ENCODE measurements at places on chromosomes 4 and X.

DNA sequence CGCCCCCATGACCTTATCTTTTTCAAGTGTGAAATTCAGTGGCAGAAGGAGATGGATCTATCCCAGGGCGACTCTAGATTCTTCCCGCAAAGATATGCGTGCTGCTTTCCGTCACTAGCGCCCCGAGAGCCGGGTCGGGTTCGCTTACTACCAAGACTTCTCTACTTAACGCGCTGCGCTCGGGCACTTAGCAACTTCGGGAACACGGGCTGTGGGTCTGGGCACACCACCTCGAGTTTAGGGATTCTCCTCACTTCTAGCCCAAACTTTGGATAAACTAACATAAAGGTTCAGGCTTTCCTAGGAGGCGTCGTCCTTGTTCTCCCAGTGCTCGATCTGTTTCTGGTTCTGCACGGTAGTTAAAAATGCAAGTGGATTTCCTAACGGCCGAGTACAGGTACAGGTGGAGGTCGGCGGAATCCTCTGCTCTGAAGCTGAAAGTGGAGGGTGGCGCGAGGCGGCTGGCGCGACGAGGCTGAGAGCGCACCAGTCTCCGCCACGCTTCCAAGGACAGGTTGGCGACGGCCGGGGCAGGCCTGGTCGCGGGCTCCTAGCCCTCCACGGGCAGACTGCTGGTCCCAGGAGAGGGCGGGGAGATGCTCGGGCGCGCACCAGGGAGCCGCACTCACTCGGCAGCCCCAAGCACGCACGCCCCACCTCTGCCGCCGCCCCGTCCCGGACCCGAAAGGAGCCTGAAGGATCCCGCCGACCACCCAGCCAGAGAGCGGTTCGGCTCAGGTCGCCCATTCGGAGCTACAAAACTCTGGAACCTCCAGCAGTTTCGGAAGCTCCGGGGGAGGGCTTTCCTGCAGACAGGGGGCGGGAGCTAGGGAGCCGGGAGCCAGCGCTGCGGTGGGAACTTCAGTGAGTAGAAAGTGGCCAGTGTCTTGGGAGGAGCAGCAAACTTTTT is 100.8 kb upstream of the TENM3 start:
- no peak for DNase-seq

DNA sequence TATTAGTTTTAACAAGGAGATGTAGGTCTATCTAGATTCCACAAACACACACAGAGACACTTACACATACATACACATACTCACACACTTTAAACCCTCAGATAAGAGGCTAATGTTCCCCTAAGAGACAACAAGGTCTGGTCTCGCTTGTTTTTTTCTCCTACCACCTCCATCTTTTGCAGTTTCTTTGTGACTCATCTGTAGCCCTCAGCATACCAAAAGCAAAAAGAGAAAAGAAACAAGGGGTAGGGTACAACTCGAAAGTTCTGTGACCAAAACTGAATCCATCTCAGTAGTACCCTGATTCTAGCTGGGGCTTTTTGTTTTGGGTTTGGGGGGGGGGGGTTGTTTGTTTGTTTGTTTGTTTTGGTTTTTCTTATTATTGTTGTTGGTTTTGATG is 12.2 kb upstream of the EXOSC9 start:
- no peak for DNase-seq

DNA sequence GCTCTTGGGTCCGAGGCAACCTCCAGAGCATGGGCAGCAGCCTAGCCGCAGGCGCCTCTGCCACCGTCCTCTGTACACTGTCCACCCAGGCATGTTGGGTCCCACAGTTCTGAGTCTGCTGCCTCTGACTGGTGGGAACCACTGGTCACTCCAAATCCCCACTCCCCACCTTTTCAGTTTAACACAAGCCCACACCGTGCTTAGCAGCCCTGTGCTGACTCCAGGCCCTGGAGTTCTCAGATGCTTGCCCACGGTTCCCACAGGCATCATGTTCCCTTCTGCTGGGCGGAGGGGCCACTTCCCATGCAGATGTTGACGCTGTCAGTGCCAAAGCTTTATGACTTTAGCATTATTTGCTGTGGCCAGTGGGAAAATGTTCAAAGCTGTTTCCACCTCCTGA is 104.5 kb downstream of the SCD5 start:
- DNase-seq, result no peak

DNA sequence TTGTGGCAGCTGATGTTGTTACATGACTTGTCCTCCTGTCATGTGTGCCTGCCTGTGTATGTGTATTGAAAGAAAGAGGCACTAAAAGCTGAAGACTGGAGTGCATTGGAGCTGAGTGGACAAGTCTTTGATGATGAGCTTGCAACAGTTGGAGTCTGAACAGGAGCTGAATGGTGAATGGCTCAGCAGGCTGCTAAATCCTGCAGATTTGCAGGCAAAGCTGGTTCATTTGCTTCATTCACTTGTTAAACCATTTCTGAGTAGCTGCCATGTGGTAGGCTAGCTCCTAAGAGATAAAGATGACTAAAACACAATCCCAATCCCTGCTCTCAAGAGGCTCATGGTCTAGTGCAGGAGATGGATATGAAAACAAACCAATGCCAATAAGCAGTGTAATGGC is 217.3 kb downstream of the CHRDL1 start:
- DNase-seq, result no peak

- DNase-seq, result no peak
Observed at GRCh38 chrX:97027384-97027922, 143.7 kb downstream of the RPA4 start.
